GDM1 (cell line): ENCODE measurements at places on chromosomes 11 and 22.

DNA sequence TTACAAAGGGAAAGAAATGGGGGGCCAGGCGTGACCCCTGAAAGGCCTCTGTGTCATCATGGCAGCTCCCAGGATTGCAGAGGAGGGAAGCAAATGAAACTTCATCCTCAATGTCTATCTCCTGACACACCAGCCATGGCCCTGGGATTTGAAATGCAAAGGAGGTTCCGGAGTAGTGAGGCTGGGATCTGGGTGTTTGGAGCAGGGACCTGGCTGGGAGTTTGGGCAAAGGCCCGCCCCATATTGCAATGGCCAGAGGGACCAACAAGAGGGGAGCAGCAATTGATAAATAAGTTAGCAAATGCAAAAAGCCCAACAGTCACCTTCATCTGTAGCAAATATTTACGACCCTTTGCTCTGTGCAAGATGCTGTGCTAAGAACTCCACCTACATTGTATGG, 77.7 kb upstream of the CCND1 start:
- no peak for DNase-seq

- no peak for DNase-seq
Measured at GRCh38 chr11:85698195-85698594, 12.2 kb upstream of the CCDC89 start.

- DNase-seq, result no peak
Measured at GRCh38 chr11:117026593-117027330, 71.5 kb downstream of the SIK3 start.

DNA sequence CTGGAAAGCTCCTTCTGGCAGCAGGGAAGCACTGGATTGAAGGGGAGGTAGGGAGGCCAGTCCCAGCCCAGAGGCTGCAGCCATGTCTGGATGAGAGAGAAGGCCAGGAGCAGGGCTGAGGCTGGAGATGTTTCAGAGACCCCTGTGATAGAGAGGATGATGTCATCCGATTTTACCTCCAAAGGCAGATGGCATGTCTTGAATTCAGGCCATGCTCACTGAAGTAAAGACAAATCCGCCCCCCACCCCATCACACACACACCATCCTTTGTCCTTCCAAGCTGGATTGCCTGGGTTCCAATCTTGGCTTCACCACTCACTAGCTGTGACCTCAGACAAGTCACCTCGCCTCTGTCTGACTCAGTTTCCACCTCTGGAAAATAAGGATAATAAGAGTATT, 47.2 kb downstream of the TP53I11 start:
- no peak for DNase-seq

GRCh38 chr11:7796842-7797241, at the start of gene OR5P2:
Gene OR5P2 (minus strand): TSS chr11:7796942. CDS start chr11:7796942, 0 bp downstream.
- DNase-seq, result no peak

DNA sequence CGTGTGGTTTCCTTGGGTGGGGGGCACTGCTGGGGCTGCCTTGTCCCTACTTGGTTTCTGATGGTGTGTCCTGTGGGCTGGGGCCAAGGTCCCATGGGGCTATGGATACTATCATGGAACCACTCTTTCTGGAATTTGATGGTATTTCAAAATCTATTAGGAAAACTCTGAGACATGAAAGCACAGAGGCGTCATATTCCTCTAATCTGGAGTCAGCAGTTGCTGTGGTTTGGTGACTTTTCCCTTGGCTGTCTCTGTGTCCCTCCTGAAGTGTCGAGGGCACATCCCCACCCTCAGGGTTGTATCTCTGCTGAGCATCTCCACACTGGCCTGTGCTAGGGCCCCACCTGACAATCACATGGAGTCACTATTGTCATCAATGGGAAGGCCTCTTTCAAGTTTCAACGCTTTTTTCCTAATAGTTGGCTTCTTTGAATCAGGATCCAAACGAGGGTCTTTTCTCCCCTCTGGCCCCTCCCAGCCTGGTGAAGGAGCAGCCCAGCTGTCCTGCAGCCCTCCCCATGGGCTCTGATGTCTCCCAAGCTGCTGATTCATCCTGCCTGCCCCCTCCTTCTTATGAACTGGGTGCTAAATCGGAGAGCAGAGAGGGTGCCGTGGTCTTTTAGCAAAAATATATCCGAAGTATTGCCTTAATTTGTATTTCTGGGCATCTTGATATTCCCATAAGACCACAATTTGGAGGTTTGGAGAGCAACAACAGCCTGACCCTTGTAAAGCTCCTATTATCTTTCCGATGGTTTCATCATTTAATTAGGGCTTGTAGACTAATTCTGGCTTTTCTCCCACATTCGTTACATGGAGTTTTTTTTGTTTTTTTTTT, 38.5 kb downstream of the MED15 start:
- no peak for DNase-seq

- DNase-seq, result no peak
Measured at GRCh38 chr22:42587588-42588175, 27.0 kb downstream of the POLDIP3 start.

DNA sequence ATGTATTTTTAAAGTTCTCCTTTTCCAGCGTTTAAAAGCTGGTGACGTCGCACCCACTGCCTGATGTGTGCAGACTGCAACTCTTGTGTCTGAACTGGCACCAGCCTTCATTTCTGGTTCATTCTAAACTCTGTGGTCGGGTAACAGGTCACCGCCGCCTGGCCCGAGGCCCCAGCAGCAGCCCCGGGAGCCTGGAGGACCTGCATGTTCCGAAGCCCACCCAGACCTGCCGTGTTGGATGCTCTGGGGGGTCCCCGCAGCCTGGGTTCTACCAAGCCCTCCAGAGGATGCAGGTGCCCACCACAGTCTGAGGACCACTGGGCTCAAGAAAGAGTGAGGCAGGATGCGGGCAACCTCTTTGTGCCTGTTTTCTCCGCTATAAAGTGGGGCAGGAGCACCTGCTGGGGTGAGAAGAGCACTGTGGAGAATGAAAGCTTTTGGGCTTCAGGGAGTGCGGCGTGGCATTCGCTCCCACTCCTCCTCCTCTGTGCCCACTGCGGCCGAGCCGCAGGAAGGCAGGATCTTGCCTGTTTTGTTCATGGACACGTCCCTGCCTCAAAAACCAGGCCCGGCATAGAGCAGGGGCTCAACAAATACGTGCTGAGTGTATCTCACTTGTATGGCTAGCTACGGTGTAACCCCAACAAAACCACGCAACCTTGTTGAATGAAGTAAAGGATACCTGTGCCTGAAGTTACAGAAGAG, 40.1 kb downstream of the CERK start:
- DNase-seq, result no peak

- no peak for DNase-seq
Measured at GRCh38 chr11:128757886-128758612, 64.2 kb downstream of the FLI1 start.

- DNase-seq, result no peak
Measured at GRCh38 chr22:46237453-46238124, 12.5 kb downstream of the CDPF1 start.

- no peak for DNase-seq
Measured at GRCh38 chr11:64558065-64558745, 32.8 kb upstream of the SLC22A12 start.

DNA sequence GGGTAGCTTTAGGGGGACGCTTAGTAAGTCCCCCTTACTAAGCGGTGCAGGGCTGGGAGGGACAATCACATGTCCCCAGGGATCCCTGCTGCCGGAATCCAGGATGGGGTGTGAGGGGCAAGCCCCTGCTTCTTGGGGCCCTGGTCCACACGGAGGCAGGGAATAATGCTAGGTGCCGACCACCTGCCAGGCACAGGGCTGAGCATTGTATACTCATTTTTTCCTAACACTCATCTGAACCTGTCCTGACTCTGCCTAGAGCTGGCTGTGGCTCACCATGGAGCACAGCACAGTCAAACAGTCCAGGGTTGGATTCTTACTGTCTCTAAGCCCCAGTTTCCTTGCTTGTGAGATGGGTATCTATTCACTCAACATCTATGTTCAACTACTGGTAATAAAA, 1.4 kb upstream of the LTBP3 start:
- no peak for DNase-seq

DNA sequence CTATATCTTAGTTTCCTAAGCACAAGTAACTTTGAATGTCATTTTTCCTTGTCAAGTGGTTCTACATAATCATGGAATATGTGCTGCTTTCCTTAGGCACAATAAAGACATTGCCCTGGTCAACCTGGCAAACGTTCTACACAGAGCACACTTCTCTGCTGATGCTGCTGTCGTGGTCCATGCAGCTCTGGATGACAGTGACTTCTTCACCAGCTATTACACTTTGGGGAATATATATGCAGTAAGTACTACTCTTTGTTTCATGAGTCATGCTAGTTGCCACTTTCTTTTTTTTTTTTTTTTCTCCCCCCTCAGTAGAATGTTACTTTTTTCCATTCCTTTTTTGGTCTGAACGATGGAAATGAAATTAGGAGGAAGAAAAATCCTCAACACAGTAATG, 38.5 kb downstream of the TTC17 start:
- no peak for DNase-seq

DNA sequence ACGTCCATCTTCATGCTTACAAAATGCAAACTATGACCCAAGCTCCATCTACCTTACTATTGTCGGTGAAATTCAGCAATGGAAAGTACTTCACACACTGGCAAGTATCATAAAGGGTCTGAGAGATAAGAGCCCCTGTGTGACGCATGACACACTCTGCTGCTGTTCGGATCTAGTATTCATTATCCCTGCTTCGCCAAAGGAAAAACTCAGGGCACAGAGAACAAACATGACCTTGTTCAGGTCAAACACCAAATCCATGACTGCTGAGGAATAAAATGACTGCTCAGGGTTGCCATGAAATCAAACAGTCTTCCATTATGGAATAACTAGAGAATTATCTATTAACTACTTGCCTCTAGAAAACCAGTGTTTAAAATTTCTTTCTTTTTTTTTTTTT, 73.0 kb downstream of the MICAL3 start:
- DNase-seq, result no peak

DNA sequence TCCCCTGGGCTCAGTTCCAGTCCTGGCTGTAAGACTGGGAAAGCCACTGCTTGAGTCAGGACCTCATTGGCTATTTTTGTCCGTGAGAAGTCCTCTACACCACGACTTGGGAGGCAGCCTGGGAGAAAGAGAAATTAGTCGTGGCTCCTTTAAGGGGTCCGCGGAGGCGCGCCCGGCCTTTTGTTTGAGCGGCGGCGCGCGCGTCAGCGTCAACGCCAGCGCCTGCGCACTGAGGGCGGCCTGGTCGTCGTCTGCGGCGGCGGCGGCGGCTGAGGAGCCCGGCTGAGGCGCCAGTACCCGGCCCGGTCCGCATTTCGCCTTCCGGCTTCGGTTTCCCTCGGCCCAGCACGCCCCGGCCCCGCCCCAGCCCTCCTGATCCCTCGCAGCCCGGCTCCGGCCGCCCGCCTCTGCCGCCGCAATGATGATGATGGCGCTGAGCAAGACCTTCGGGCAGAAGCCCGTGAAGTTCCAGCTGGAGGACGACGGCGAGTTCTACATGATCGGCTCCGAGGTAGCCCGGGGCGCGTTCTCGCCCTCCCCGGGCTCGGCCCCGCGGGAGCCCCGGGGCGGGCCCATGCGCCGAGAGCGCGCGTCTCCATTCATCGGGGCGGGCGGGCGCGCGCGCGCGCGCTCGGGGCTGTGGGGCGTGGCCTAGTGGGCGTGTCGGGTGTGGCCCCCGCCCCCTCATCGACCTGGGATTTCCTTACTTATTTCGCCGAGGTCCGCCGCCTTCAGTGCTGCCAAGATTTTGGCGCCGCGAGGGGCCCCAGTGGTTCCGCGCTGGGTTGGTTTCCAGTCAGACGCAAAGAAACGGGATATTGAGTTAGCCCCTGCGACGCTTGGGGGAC, at the start of gene SMARCB1:
Gene SMARCB1, plus strand, starts transcription at position 215 of the 848 bp plus-strand sequence. Its CDS starts 204 bp downstream, at position 419.
- peak; percentile 81 for DNase-seq

DNA sequence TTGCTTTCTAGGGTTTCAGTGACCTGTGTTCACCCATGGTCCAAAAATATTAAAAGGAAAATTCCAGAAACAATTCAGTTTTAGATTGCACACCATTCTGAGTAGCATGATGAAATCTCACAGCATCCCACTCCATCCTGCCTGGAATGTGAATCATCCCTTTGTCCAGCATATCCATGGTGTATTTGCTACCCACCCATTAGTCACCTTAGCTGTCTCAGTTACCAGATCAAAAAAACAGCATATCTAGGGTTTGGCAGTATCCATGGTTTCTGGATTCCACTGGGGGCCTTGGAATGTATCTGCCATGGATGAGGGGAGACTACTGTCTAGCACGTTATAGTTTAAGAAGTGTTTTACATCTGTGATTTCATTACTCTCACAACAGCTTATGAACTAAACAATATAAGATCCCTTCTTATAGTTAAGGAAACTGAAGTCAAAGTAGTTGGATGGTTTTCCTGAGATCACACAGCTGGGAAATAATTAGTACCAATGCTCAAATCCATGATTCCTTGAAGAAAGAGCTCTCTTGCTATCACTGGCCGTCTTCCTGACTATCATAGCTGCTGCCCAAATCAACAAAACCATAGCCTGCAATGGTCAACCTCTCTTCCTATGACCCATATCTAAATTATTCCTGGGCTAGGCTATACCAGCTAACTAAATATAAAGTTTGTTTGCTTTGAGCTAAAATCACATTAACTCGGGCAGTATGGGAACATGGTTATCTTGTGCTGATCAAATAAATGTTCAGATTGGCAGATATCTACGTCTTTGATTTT, 122.6 kb downstream of the MICAL2 start:
- DNase-seq, result no peak

- DNase-seq, result no peak
Measured at GRCh38 chr11:38824573-38824972, 2226.5 kb upstream of the RAG2 start.

GRCh38 chr11:119788911-119789560, 60.0 kb upstream of the NECTIN1 start:
- DNase-seq, result no peak
